Activated CD4-positive, alpha-beta memory T cell treated with anti-CD3 and anti-CD28 coated beads for 36 hours (primary cell): ENCODE measurements at places on chromosomes 5 and 9. TPM values are rescaled to one million over a fixed set of nuclear protein-coding genes. Genes with fewer than 3 reads are reported as not detected.

DNA sequence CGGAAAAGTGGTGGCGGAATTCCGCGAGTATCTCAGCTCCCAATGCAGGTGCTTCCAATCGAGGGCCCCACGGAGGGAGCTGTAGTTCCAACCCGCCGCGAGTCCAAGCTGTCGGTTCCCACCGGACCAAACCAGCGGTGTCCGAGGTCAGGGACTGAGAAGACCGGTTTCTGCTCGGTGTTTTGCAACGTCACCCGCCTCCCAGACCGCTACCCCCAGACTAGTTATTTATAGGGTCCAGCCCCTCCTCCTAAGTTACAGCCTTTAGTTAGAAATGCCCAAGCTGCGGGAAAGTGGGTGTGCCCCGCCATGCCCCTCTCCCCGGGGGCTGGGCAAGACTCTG, 677 bp upstream of the MYORG start:
- H3K4me1 ChIP-seq = peaks cover 30% of the 10 kb centered on the region
- no peaks in the 10 kb centered on the region for H3K27me3 ChIP-seq
- no peak overlapping the region for H3K27ac ChIP-seq
- H3K36me3 ChIP-seq = no peaks in the 10 kb centered on the region
- H3K4me3 ChIP-seq = peak overlapping the region; percentile 78
- no peak for DNase-seq

DNA sequence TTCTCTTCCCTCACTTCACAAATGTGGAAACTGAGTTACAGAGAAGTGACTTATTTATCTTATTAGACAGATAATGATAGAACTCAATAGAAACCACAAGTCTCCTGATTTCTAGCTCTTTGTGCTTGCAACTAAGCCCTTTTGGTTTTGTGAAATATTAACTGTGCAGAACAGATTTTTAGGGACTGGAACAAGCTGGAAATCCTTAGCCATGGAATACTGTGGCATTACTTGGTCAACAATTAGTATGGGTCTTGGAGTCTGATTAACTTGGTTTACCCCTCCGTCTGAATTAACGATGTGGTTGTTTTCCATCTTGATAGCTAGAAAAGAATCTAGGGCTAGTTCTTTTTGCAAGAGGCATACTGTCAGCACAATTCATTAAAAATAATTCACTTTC, 584 bp upstream of the KLF9 start:
- peaks cover 15% of the 10 kb centered on the region for H3K36me3 ChIP-seq
- H3K27ac ChIP-seq = peak overlapping the region; percentile 100
- DNase-seq = no peak
- H3K27me3 ChIP-seq = peaks cover 2% of the 10 kb centered on the region
- peaks cover 28% of the 10 kb centered on the region for H3K4me1 ChIP-seq

Gene HMGCR
- total RNA-seq = 68.6 TPM

Gene MYMK
- total RNA-seq = not detected

- peaks cover 33% of the 10 kb centered on the region for H3K4me1 ChIP-seq
- peak within 1 kb of the TSS; percentile 66 for H3K4me3 ChIP-seq
Observed at GRCh38 chr5:32710550-32711361, at the start of gene NPR3. TSS of gene NPR3 (plus strand) at chr5:32711321. CDS start at chr5:32711777, 456 bp downstream.

GRCh38 chr9:38333047-38333446, 59.5 kb upstream of the ALDH1B1 start:
- no peaks in the 10 kb centered on the region for H3K4me1 ChIP-seq
- peaks cover 3% of the 10 kb centered on the region for H3K27me3 ChIP-seq
- H3K27ac ChIP-seq = no peak overlapping the region
- DNase-seq = no peak
- no peak overlapping the region for H3K4me3 ChIP-seq

- no peaks in the 10 kb centered on the region for H3K27me3 ChIP-seq
- no peak for DNase-seq
- no peaks in the 10 kb centered on the region for H3K4me1 ChIP-seq
- H3K36me3 ChIP-seq = peaks cover 4% of the 10 kb centered on the region
Observed at GRCh38 chr9:84327184-84327583, 13.4 kb downstream of the SLC28A3 start.

DNA sequence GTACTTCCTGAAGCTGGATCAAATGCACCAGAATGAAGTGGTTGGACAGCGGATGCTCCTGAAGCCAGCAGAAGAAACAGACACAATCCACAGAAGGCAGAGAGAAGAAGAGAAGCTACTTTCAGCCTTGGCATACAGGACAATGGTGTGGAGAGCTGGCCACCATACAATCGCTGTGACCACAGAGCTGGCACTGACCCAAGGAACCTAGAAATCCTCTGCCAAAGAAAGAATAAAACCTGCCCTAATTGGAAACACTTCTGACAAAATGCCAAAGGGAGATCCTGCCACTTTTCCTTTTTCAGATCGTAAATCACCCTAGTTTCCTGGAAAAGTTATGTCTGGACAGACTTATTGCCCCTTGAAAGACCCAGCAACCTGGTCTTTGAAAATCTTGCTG, 77.8 kb downstream of the BAAT start:
- DNase-seq = no peak
- peaks cover 10% of the 10 kb centered on the region for H3K27me3 ChIP-seq
- no peak overlapping the region for H3K4me3 ChIP-seq
- no peaks in the 10 kb centered on the region for H3K4me1 ChIP-seq
- H3K27ac ChIP-seq = no peak overlapping the region
- no peaks in the 10 kb centered on the region for H3K36me3 ChIP-seq
